Kidney epithelial cell (primary cell): ENCODE measurements at places on chromosomes 1 and 21.

DNA sequence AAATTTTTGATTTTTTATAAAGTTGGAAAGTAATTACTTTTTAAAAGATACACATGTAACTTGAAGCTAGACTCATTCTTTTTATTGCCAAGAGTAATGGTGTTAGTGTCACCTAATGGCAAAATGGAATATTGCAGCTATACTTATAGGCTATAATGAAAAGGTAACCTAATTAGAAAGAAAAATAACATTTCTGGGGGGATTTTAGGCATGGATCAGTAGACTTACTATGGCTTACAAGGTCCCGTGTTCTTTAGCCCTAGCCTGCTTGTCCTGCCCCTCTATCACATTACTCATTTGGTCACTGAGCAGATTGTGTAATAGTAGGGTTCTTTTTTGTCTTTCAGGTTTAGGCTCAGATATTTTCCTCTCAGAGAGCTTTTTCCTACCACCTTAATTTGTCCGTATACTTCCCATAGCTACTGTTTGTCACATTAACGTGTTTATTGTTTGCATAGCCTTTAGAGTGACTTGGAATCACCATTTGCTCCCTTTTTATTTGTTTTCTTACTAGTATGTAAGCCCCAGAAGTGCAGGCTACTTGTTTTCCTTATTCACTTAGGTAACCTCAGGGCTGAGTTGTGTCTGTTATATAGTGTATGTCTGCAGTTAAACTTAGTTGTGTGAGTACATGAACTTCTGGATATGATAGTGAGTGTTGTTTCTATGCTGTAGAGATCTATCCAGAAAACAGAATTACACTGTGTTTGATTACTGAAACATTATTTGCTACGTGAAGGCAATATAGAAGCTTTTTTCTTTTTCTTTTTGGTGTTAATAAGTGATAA lies 58.7 kb downstream of the RABGAP1L start:
- DNase-seq: no peak

GRCh38 chr1:168114845-168115244 lies 21.9 kb downstream of the GPR161 start:
- no peak for DNase-seq

DNA sequence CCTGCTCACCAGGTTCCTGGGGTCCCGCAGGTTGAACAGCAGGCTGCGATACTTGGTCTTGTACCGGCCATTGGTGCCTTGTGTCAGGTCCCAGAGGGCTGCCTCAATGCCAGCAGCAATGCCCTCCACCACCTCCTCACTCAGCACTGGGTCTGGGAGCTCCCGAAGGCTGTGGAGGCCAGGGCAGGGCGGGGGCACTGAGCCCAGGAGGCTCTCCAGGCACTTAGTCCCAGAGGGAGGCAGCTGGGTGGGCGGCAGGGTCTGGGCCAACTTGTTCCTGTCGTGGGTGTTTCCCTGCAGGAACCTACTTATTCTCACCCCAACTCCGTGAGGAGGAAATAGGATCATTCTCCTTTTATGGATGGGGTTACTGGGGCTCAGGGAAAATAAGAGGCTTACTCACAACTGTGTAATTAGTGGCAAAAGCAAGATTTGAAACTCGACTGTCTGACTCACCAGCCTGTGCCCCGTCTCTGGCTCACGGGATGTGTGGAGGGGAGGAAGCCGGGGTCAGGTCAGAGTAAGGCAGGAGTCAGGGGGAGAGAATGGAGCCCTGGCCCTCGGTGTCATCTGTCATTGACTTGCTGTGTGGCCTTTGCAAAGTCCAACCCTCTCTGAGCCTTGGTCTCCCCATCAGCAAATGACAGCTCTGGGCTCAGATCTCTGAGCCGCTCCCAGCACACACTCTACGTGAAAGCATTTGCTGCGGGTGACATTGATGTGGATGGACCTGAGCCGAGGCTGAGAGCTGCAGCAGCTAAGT lies 17.2 kb downstream of the SPOCD1 start:
- DNase-seq: peak; percentile 82

- no peak for DNase-seq
Measured at GRCh38 chr21:29170944-29171343, 40.5 kb downstream of the MAP3K7CL start.

DNA sequence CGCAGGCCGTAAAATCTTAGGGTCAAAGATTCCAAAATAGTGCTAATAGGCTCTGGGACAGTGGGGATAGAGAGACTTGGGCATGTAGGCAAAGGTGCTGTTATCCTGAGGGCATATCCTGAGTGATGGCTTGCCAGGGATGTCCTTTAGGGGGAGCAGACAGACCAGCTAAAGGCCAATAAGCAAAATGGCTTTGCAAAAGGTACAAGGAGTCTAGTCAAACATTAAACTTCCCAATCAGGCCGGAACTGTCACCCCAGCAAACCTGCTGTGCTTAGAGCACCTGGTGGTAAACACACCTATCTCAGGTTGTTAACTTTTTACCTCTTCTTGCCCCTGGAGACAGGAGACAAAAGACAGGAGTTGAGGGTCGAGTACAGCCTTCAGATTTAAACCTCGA lies 49.1 kb downstream of the TRABD2B start:
- DNase-seq: no peak

DNA sequence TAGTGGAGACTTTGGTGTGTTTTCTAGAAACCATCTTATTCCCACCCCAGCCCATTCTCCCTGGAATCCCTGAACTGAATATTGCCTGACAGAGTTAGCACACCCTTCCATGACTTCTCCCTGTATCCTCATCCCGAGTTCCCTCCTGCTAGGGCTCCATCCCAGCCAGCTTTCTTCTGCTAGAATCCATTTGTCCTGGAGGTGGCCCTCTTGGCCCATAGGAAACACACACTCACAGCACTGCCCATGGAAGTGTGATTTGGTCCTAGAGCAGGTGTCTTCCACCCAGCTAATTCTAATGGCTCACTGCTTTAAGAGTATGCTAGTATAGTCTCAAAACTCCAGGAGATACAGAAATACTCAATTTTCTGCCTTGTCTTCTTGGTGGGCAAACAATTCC lies 4.1 kb downstream of the KRTAP15-1 start:
- no peak for DNase-seq

GRCh38 chr1:164337394-164337793 lies 221.6 kb upstream of the PBX1 start:
- DNase-seq: no peak

GRCh38 chr1:112697781-112698201 lies 9.1 kb downstream of the RHOC start:
- DNase-seq: no peak

GRCh38 chr1:172286629-172287076 lies 133.8 kb upstream of the C1orf105 start:
- peak; percentile 68 for DNase-seq

GRCh38 chr21:44598061-44598460 lies 2.3 kb upstream of the KRTAP10-7 start:
- DNase-seq: no peak

- DNase-seq: no peak
Measured at GRCh38 chr21:28240586-28240985, 752.1 kb downstream of the LTN1 start.

DNA sequence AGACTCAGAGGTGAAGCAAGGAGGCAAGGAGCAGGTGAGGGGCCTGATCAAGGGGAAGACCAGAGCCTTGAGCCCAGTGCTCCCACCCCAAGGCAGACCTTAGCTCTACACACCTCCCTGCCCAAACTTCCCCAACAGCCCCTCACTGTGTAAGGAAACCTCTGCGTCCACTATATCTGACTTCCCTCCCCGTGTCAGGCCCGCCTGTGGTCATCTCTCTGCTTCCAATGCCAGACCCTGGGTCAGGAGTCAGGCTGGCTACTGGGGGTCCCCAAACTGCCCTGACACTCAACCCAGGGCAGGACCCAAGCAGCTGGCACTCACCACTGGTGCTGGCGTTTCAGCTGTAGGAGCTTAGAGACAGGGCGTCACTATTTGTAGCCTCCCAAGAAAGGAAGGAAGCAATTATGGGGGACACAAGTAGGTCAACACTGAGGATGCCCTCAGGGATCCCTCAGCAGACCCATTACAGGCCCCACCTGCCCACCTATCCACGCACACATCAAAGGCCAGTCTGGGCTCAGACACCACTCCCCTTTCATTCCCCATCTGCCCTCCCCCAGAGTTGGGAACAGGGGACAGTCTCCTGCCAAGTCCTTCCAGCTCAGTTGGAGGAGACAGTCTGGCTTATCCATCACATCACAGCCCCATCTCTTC lies 811 bp upstream of the S100A3 start:
- no peak for DNase-seq

GRCh38 chr1:168488138-168488537 lies 55.7 kb downstream of the XCL2 start:
- no peak for DNase-seq

DNA sequence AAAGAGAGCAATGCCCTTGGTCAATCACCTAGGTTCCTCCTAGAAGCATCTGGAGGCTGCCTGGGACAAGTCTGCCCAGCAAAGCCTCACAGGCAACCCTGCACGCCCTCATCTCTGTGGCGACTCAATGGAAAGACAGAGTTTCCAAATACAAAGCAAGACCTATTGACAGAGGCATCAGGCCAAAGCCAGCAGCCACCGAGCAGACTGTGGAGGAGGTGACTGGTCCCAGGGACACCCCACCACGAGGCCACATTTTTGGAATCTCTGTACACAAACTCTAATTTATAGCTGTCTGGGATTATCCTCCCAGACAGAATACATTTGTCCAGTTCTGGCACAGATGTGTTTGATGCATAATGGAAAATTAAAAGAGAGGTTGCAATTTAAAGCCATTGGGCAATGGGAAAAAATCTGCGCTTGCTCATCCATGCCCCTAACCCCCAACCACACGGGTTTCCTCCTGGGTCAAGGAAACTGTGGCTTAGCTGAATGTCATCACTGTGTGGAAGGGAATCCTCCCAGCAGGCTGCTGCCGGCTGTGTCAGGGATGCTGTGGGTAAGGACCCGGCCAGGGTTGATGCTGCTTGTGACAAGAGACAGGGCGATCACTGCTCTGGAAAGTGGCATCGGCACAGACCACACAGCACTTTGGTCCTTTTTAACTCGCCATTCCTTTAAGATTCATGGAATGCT lies 14.3 kb downstream of the TSPAN2 start:
- DNase-seq: no peak

GRCh38 chr1:22710701-22711049 lies at the start of gene EPHB2:
EPHB2 (plus strand) TSS chr1:22710839; CDS start chr1:22710983, 144 bp downstream.
- DNase-seq: no peak

DNA sequence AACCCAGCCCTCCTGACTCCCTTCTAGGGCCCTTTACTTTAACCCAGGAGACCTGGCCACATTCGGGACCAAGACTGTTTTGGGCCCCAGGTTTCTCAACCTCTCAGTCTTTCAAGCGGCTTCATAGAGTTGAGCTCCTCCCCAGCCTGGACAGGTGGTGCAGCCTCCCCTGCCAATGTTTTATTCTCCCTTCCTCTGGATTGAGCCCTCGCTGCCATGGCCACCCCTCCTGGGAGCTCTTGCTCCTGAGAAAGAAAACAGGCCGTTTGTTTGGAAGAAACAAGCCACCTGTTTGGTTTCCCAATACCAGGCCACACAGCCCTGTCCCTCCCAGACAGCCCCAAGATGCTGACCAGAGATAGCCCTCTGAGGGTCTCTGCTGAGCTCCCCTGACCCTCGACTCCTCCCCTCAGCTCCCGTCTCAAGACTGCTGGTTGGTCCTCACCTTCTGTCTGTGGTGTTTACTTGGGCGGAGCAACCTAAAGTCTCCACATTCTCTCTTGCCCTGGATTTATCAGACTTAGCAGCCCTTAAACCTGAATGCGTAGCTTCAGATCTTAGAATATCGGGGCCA lies 3.3 kb downstream of the TMEM51 start:
- DNase-seq: no peak

DNA sequence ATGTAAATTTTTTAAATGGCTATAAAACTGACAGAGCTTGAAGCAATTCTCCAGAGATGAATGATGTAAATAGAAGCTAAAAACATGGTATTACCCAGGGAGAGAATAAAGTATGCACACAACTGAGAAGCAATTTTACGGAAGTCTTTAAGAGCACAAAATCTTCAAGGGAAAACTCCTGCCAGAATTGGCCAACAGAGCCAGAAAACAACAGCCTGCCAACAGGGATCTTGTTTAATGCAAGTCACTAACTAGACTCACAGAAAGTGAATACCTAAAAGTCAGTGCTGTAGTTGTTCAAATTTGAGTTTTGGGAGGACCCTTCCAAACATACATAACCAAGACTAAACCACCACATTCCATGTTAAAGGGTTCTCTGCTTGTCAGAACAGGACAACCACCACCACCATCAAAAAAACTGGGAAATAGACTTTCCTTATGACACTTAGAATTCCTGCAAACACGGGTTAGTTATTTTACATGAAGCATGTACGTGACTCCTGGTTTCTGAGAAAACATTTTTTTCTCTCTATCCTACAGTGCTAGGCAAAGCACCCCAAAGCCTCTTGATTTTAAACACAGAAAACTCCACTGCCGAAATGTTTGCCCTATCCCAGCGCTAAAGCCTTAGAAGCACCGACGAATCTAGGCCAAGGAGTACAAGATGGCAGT lies 1.6 kb downstream of the EPS15 start:
- DNase-seq: no peak

GRCh38 chr1:203628201-203629015 lies 1.8 kb downstream of the ATP2B4 start:
- no peak for DNase-seq

GRCh38 chr1:178055093-178055492 lies 38.8 kb upstream of the RASAL2 start:
- no peak for DNase-seq

DNA sequence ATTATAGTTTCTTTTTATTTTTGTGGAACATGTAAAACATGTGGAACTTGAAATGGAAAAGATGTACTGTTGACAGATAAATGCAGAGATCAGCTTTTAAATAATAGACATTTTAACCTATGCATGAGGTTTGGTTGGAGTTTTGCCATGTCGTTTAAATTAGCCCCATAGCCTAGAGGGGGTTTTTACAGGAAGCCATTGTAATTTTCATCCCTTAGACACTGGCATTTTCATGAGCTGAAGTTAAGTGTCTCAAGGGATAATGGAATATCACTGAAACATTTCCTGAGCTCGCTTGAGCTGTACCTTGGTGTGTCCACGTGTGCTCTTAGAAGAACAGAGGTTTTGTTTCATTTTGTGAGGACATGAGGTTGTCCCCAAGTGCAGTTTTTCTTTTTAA lies 54.2 kb downstream of the HMCN1 start:
- DNase-seq: no peak

GRCh38 chr21:21122680-21123079 lies 124.5 kb downstream of the NCAM2 start:
- no peak for DNase-seq

GRCh38 chr21:39022863-39023693 lies 160.2 kb downstream of the PSMG1 start:
- DNase-seq: peak; percentile 42

GRCh38 chr21:45370575-45370974 lies 34.4 kb upstream of the COL18A1 start:
- DNase-seq: no peak

DNA sequence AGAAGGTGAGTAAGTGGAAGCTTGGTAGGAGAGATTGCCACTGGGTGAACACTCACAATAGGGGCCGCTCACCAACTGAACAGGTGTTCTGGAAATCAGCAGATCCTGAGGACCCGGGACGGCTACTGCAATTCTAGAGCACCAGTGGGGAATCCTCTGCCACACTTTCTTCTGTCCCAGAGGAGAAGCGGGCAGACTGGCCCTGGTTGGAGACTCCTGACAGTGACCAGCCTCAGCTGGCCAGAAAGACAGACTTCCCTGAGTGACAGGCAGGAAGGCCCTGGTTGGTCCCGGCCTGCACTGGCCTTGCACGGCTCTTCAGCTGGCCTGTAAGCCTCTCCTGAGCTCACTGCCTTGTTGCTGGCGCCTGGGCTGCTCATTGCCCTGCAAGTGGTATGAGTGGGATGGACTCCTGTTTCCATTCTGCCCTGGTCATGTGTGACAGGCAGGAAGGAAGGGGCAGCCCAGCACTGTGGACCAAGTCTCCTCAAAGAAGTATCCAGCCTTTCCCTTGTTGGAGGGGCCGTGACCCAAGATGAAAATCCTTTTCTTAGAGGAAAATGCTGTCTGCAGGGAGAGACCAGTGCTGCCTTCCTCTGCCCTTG lies 34.5 kb downstream of the MAN1C1 start:
- DNase-seq: no peak
